ENCODE measurements at places on chromosomes 11 and 22.

GRCh38 chr11:43732225-43732624, 51.7 kb downstream of the HSD17B12 start:
- DNase-seq = no peak

DNA sequence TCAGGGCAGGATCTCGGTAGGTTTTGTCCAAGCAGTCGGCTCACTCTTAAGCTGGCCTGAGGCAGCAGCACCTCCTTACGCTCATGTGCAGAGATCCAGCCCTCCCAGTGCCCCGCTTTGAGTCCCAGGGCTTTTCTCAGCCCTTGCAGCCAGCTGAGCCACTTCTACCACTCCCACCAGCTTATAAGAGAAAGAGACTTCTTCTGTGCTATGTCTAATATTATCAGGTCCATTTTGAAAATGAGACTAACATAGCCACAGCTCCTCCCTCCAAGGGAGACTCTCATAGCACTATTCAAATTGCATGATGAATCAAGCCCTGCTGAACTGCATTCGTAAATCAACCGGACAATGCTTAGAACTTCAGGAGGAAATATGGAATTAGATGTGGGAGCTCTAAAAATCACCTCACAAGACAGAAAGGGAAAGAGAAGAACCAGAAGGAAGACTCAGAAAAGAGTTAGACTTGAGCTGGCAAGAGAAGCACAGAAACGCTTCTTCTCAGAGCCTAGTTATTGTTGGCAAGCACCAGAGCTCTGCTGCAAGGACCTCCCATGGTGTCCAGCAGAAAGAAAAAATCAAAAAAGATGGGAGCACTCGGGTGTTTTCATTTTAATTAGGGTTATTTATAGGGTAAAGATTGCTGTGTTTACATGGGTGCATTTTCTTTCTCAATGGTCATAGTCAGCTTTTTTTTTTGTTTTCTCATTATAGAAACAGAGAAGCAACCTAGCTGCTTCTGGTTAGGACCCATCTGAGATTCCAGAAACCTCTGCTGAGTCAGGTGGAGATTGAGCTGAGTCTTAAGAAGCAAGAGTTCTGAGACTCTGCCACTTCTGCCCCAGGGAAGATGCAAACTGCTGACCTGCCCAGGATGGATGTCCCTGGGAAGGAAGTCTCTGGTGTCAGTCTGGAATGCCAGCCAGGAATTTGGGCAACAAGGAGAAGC, 181.4 kb downstream of the ETS1 start:
- DNase-seq = no peak

GRCh38 chr11:114049050-114049449, 10.5 kb upstream of the ZBTB16 start:
- DNase-seq = no peak

GRCh38 chr22:24302591-24302990, 32.0 kb downstream of the SPECC1L start:
- DNase-seq = no peak

- DNase-seq = no peak
These were observed 4.8 kb downstream of the MRGPRG start for GRCh38 chr11:3213659-3214419.

GRCh38 chr11:128058580-128059208, 528.7 kb downstream of the ETS1 start:
- no peak for DNase-seq
